ENCODE measurements at places on chromosomes 5 and 9.

DNA sequence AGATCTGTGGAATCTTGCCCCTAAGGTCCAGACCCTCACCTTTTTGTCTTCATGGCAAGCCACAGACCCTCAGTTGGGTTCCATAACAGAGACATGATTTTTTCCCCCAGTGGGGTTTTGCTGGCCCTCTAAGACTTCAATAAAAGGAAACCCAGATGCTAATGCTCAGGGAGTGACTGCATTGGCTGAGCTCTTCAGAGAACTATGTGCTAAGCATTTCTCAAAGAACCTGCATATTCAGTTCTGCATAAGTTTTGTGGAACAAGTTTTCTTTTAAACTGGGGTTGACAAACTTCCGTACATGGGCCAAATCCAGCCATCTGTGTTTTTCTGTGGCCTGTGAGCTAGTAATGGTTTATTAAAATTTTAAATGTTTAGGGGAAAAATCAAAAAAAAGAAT lies 159.8 kb upstream of the GDNF start:
- DNase-seq: no peak

- DNase-seq: peak; percentile 99
Observed at GRCh38 chr5:169803077-169803981, 166.3 kb downstream of the DOCK2 start.

GRCh38 chr9:131700765-131701435 lies 39.0 kb downstream of the RAPGEF1 start:
- DNase-seq: no peak

DNA sequence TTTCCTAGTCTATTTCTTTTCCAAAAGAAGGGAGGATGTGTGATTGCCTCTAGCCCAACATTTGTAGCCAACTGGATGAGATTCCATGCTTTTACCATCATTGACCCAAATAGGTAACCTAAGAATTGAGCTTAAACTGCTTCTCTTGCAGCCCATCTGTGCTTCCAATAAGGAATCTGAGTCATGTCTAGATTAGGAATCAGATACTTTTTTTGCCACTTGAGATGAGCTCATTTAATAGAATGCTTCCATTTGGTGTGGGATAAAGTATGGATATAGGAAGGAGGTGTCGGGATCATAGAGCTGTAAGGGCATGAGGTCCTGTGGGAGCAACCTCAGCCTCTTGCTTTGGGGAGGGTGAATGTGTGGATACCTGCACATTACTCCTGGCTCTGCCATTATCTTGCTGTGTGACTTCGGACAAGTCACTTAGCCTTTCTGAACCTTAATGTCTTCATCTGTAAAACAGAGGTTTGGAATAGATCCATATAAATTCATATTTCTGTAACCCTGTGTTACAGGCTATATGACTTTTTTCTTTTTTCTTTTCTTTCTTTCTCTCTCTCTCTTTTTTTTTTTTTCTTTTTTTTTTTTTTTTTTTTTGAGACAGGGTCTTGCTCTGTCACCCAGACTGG lies 56.2 kb downstream of the MAP1B start:
- no peak for DNase-seq

DNA sequence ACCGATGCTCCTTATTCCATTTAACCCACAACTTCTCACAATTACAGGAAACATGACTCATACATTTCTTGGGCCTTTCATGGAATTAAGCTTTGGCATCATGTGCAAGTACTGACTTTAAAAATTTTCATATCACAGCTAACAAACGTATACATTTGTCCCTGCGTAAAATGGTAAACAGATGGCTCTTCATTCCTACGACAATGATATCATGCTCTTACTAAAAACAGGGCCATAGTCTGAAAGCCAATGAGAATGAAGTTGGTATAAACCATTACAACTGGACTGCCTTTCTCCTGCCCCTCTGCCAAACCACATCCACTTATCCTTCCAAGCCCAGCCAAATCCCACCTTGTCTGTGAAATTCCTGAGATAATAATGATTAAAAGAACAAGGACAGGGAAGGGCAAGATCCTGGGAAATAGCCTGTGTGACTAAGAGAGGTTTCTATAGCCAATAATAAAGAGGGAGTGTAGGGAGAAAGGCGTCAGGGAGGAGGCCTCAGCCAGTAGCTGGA lies 44.9 kb upstream of the ZNF366 start:
- DNase-seq: peak; percentile 81

- no peak for DNase-seq
Observed at GRCh38 chr5:157611571-157612476, 36.2 kb upstream of the ADAM19 start.

DNA sequence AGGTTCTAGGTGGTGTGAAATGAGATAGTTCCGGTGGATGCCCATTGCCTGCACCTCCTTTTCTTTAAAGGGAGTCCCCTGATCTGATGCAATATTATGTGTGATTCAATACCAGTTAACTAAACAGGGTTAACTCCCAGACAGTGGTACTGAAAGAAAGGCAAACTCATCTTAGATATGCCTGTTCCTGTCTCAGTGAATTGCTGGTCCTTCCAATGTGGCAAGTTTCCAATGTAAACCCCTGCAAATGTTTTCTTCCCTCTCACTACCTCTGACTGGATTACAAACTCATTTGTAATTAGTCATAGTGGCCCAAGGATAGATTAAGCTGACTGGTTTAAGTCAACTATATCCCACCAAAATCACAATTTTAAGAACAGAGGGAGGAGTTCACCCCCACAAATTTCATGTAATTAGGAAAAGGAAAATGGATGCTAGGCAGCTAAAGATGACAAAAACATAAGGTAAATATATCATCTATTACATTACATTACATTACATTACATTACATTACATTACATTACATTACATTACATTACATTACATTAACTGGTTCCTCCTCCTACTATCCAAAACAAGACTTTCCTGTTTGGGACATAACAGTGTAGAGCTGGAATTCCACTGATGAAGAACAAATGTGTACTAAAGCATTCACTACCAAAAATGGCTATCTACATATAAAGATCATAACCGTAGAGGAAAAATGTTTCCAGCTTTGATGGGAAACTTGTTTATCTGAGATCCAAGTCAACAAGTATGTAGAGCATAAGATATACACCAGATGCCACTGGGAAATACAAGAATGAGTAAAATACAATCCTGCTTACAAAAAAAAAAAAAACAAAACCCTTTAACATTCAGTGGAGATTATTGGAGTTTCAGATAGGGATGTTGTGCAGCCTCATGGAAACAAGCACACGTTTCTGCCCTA lies 121.5 kb upstream of the SNX2 start:
- no peak for DNase-seq

DNA sequence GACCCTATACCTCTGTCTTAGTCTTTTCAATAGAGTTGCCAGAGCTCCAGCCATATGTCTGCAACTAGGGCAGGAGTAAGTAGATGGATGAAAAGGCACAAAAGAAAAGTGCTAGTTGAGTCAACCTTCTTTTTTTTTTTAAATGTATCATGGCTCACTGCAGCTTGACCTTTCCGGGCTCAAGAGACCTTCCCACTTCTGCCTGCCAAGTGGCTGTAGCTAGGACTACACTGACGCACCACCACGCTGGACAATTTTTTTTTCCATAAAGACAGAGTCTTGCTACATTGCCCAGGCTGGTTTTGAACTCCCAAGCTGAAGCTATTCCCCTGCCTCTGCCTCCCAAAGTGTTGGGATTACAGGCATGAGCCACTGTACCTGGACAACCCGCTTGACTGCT lies 27.3 kb downstream of the FOXE1 start:
- DNase-seq: no peak

- no peak for DNase-seq
Observed at GRCh38 chr9:106420511-106420944, 442.4 kb upstream of the ZNF462 start.

All from fibroblast of gingiva (primary cell).